Eye (tissue), 1 donor: ENCODE measurements at places on chromosomes 5 and 9.

GRCh38 chr5:139451176-139451575 is 11.4 kb downstream of the ECSCR start:
- no peak for DNase-seq

GRCh38 chr5:112371067-112371466 is 48.0 kb downstream of the EPB41L4A start:
- DNase-seq: no peak

DNA sequence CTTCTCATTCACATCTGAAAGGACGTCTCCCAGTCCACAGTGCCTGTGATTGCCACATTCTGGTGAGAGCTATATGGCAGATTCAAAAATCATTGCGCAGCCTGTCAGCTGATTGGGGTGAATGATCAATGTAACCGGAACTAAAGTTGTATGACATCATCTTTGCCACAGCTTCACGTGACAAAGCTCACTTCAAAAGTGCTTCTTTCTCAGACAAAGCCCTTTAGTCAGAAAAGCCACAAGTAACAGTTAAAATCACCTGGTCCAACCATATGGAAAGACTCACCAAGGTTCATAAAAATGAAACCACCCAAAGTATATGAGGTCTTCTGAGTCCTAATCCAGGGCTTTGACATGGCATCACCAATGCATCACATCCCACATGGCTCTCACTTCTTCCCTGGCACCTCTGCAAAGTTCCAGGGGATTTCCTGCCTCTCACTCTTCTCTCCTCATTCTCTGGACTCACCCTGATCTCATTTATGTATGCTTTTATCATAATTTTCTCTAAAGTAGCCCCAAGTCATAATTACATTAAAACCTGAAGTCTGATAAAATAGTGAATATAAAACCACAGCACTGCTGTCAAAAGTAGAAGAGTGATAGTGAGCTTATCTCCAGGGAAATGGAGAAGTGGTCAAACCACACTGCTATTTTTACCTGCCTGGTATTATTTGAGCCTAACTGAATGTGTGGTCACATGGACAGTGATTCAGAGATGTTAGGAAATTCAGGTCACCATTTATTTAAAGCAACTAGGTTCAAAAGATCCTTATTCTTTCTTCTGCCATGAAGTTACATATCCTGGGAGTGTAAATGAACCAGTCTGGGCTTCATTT is 193.1 kb upstream of the PTGER4 start:
- no peak for DNase-seq

- DNase-seq: no peak
These were observed 51.1 kb downstream of the NUDT12 start for GRCh38 chr5:103511554-103511885.

DNA sequence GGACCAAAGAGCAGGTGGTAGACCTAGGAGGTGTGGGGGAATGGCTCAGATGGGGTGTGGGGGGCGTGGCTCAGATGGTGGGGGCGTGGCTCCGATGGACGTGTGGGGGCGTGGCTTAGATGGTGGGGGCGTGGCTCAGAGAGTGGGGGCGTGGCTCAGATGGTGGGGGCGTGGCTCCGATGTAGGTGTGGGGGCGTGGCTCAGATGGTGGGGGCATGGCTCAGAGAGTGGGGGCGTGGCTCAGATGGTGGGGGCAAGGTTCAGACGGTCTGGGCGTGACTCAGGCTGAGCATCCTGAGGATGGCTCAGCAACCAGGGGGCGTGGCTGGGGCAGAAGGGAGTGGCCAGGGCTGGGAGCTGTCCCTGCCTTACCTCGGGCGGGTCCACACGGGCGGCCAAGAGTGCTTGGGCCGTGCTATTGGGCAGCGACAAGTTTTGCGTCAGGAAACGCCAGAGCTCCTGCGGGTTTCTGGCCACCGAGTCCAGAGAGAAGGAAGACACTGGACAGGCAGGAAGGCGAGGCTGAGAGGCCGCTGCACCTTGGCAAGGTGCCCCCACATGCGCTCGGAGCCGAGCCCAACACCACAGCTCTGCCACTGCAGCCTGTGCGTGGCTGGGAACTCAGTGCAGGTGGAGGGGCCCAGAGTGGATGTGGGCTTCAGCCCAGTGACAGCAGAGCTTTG is 5.9 kb downstream of the ABCA2 start:
- no peak for DNase-seq

DNA sequence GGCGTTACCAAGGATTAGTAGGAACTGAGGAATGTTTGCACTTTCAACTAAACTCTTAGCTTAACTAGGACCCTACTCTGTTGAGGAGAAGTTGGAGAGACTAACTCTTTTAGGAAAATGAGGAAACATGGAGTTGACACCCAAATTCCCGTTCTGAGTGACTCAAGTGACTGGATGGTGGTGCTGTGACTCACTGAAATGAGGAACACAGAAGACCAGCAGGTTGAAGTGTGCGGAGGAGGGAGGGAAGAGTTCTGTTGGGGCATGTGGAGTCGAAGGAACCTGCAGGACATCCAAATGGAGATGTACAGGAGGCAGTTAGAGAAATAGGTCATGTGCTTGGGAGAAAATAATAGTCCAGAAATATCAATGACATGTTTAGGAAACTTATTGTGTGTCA is 8.2 kb downstream of the HEXB start:
- no peak for DNase-seq

- peak; percentile 61 for DNase-seq
These were observed 6.7 kb downstream of the INIP start for GRCh38 chr9:112711050-112711689.

DNA sequence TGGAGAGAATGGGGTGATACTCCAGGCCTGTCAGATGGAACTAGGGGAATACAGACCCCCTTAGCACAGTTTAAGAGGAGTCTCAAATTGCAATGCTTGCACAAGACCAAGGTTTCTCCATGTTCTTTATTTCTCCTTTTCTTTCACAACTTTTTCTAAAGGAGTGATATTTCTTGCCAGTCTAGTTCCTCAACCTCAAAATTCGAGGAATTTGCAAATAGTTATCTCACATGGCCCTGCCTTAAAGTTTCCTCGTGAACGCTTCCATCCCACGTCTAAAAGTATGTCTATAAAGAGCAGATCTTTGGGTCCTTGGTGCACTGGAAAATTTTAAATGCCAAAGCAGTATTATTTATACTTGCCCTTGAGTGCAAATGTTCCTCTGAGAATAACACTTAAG is 373.8 kb upstream of the KLF4 start:
- no peak for DNase-seq

GRCh38 chr9:14373706-14374105 is 59.8 kb upstream of the NFIB start:
- peak; percentile 53 for DNase-seq

DNA sequence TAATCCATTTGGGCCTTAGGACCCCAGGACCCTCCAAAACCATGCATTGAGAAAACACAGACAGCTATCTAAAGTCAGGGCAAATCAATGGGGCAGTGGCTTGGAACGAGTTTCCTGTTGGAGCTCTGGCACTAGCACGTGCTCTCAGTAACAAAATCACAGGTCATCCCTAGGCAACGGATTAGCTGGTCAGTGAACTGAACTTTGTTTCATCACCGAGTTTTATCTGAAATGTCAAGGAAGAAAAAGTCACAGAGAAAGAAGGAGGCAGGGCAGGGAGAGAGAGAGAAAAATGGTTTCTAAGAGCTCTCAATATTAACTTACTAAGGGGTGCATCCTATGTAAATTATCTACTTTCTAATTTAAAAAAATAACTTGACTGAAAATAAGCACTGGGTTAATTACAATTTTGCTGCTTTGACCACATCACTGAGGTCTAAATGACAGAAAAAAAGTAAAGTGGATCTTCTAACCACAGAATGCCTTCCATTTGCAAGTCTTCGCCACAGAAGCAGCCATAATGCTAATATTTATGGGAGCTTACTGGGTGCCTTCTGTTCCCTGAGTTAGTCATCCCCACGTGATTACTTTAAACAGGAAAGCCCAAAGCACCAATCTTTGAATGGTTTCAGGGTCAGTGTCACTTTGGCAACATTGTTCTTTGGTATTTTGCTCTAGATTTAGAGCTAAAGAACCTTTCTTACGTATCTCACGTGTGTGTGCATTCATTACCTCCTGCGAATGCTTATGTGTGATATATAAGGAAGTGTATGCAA is 503.9 kb downstream of the RASEF start:
- peak; percentile 44 for DNase-seq

GRCh38 chr5:151257731-151258181 is 4.8 kb downstream of the GM2A start:
- no peak for DNase-seq

DNA sequence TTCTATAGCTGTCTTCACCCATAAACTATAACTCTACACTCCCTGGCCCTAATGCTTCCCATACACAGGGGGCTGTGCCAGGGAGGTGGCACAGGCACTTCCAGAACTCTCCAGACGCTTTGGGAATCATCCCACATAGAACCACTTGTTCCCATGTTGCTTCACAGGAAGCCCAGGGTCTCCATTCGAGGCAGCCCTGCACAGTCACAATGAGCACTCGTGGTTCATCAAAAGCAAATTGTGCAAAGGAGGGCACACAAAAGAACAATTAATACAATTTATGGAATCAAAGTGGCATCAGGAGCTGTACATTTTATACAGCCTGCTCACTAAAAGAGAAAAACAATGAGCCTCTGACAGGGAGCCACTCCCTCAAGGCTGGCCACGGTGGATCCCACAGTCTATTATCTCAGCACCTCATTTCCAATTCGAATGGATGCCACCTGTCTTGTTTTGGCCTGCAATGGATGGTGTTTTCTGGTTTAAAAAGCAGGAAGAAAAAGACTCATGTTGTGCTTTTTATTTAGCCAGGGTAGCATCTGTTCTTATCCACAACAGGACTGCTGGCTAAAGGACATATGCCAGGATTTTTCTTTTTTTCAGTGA is 354.8 kb downstream of the ENC1 start:
- no peak for DNase-seq
